ENCODE measurements at places on chromosomes 3 and 15.

DNA sequence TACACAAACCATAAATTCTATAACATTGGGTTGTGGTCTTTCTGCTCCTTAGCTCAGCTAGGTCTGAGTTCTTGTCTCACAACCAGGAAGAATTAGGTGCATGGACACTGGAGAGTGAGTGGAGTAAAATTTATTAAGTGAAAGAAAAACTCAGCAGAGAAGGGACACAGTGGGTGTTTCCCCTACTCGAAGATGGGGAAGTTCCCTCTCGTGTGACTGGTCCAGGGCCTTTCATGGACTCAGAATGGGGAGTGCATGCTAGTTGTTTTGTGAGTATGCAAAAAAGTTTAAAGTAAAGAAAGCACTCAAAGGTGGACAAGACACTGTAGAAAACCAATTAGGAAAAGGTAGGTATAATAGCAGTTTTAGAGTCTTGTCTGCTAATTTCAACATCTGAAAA is 215.5 kb upstream of the RORA start:
- no peak for DNase-seq
- no peaks in the 10 kb centered on the region for H3K27me3 ChIP-seq
- no peak overlapping the region for H3K27ac ChIP-seq
- H3K4me3 ChIP-seq: no peak overlapping the region
- H3K4me1 ChIP-seq: no peaks in the 10 kb centered on the region

- H3K27ac ChIP-seq: no peak overlapping the region
- H3K36me3 ChIP-seq: no peaks in the 10 kb centered on the region
- DNase-seq: no peak
- H3K27me3 ChIP-seq: peaks cover 2% of the 10 kb centered on the region
- no peak overlapping the region for H3K4me3 ChIP-seq
Measured at GRCh38 chr3:127252446-127252845, 35.4 kb downstream of the PRR20G start.

- H3K36me3 ChIP-seq: no peaks in the 10 kb centered on the region
- H3K4me3 ChIP-seq: peak overlapping the region; percentile 68
- H3K4me1 ChIP-seq: peaks cover 8% of the 10 kb centered on the region
- no peak for DNase-seq
- H3K27me3 ChIP-seq: peaks cover 7% of the 10 kb centered on the region
Measured at GRCh38 chr3:186932281-186933181, 2.2 kb downstream of the ST6GAL1 start.

- no peak overlapping the region for H3K27ac ChIP-seq
- no peak for DNase-seq
- H3K36me3 ChIP-seq: peaks cover 52% of the 10 kb centered on the region
- H3K4me3 ChIP-seq: no peak overlapping the region
Measured at GRCh38 chr3:197833930-197834715, 43.1 kb downstream of the LRCH3 start.

GRCh38 chr15:85430406-85431204 is 50.2 kb downstream of the AKAP13 start:
- DNase-seq: no peak
- H3K36me3 ChIP-seq: no peaks in the 10 kb centered on the region
- H3K4me3 ChIP-seq: no peak overlapping the region
- H3K4me1 ChIP-seq: peaks cover 14% of the 10 kb centered on the region
- no peak overlapping the region for H3K27ac ChIP-seq
- no peaks in the 10 kb centered on the region for H3K27me3 ChIP-seq

DNA sequence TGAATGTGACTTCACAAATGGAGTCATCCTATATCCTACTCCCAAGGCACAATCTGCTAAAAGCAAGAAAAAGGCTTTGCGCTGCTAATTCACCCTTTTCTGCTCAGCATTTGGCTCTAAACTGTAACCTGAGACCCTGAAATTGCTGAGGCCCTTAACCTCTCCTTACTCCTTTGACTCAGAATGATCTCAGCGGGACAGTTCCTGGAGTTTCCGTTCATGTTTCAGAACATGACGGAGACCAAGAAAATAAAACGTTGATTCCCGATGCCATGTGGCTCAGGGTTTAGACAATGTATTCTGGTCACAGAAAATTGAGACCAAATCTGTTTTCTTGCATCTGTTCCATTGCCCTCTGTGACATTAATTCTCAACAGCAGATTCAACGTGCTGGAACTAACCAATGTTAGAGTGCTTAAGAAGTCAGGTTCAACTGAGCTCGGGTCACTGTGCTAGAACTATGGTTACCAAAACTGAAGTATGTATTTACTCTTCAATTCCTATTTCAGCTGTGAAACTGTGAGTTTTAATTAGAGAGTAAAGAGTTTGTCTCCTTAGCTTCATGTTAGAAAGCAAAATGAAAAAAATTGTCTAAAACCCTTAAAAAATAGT is 45.4 kb upstream of the TMC3 start:
- no peak overlapping the region for H3K27ac ChIP-seq
- DNase-seq: no peak
- no peaks in the 10 kb centered on the region for H3K4me1 ChIP-seq

DNA sequence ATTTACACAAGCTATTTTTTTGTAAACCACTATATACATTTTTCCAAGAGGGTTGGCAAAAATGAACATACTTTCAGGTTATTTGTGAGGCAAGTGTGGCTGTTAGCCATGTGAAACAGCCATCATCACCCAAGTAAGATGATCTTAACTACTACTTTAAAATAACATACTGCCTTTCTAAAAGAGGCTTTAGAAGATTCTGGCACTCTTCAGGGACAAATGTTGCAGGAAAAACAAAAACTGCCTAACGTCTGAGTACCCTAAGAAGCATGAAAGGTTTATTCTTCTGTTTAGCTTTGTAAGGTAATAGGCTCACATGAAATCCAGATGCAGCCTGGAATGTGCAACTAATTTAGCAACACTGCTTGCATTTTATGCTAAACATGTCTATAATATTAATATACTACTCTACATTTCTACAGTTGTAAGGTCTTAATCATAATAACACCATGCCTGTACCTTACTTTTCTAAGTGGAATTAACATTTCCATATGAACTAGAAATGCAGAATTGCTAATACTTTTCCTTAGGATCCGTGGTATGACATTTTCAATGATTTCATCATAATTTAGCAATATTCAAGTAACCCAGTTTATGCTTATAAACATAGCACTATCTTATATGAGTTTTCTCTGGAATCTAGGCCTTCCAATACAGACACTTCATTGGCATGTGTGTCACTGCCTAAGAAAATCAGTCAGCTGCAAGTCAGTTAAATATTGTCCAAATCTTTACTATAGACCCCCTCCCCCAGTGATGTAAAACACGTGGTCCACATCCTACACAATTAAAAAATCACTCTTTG is 4.5 kb upstream of the LSAMP start:
- no peaks in the 10 kb centered on the region for H3K36me3 ChIP-seq
- H3K4me1 ChIP-seq: no peaks in the 10 kb centered on the region
- no peaks in the 10 kb centered on the region for H3K27me3 ChIP-seq
- DNase-seq: no peak
- H3K4me3 ChIP-seq: no peak overlapping the region

DNA sequence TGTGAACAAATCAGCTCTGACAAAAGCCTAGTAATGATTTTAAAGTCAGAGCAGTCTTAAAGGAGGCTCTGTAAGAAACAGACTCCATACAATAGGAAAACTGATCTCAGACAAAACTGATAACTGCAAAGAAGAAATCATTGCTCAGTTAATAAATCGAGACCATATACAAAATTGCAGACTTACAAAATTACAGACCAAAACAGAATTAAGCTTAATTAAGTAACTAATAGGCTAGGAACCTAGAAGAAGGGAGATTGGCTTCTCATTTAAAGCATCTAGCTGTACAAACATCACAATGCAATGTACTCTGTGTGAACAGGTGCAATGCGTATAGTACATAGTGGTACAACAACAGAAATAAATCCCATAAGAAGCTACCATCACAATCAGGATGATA is 46.3 kb downstream of the ZBTB20 start:
- H3K4me3 ChIP-seq: peak overlapping the region; percentile 54
- H3K27ac ChIP-seq: peak overlapping the region; percentile 79
- H3K4me1 ChIP-seq: peaks cover 8% of the 10 kb centered on the region
- DNase-seq: no peak
- no peaks in the 10 kb centered on the region for H3K27me3 ChIP-seq

DNA sequence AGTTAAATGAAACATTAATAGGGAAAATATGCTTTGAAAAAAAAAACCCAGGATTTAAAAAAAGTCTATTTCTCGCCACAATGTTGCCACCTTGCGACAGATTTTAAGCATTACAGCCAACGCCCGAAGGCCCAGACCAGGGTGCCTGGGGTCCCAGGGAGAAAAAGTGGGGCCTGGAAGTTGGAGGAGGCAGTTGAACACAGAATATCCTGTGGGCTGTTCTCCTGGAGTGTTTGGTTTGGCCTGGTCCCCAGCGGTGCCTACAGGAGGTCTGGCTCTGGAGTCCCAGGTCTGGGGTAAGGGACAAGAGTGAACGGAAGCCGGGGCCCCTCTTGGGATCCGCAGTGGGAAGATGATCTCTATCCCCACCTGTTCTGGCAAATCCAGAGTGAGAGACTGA is 3.4 kb downstream of the RNU6-1 start:
- DNase-seq: no peak
- peaks cover 46% of the 10 kb centered on the region for H3K4me1 ChIP-seq

GRCh38 chr3:142981108-142981507 is 17.6 kb upstream of the PAQR9 start:
- no peak for DNase-seq
- no peak overlapping the region for H3K27ac ChIP-seq
- H3K36me3 ChIP-seq: no peaks in the 10 kb centered on the region
- H3K27me3 ChIP-seq: peaks cover 26% of the 10 kb centered on the region
- no peak overlapping the region for H3K4me3 ChIP-seq

- H3K36me3 ChIP-seq: peaks cover 6% of the 10 kb centered on the region
- peak overlapping the region; percentile 61 for H3K27ac ChIP-seq
- no peaks in the 10 kb centered on the region for H3K27me3 ChIP-seq
- H3K4me1 ChIP-seq: peaks cover 16% of the 10 kb centered on the region
- H3K4me3 ChIP-seq: no peak overlapping the region
- DNase-seq: peak; percentile 84
Measured at GRCh38 chr3:155554777-155555451, 190.0 kb downstream of the PLCH1 start.

DNA sequence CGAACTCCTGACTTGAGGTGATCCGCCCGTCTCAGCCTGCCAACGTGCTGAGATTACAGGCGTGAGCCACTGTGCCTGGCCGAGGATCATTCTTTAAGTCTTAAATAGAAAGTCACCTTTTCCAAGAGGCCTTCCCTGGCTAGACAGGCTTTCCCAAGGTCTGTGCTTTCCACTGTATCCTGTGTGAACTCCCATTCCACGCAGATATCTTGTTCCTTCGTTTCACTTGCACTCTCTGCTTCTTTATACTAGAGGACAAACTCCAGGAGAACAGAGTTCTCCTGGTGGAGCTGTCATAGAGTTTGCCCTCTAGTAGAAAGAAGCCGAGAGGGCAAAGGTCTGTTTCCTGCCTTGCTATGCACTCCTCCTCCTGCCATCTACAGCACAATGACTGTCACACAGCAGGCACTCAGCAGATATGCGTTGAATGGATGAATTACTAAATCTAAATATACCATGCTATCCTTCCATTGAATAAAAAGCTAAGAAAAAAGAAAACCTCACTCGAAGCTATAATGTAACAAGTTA is 211.2 kb downstream of the FOXP1 start:
- H3K27ac ChIP-seq: peak overlapping the region; percentile 60
- H3K4me1 ChIP-seq: peaks cover 15% of the 10 kb centered on the region
- peak; percentile 84 for DNase-seq
- no peak overlapping the region for H3K4me3 ChIP-seq

GRCh38 chr15:40282869-40283614 is at the start of gene ANKRD63:
TSS of gene ANKRD63 (minus strand) at chr15:40283064. CDS start at chr15:40282586, 478 bp downstream.
- H3K27ac ChIP-seq: no peak within 1 kb of the TSS
- H3K4me3 ChIP-seq: peak within 1 kb of the TSS; percentile 21
- H3K36me3 ChIP-seq: no peaks in the 10 kb centered on the region
- no peak for DNase-seq

DNA sequence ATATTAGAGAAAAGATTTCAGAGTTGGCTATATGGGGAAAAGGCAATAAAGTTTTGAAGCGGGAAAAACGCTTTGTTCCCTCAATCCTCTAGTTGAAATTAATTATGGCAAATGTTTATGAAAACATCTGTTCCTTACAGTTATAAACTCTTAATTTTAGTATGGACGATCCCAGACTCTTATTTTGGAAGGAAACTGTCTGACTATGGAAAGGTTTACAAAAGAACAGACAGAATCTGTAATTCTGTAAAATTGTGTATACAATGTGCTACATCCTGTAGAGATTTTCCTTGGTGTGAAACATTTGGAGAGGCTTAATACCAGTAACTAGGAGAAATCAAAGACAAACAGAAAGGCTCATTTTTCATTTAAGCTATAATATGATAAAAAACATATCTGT is 311.8 kb downstream of the TBC1D5 start:
- no peaks in the 10 kb centered on the region for H3K4me1 ChIP-seq
- no peaks in the 10 kb centered on the region for H3K27me3 ChIP-seq
- no peaks in the 10 kb centered on the region for H3K36me3 ChIP-seq
- H3K4me3 ChIP-seq: no peak overlapping the region
- no peak for DNase-seq

- no peaks in the 10 kb centered on the region for H3K4me1 ChIP-seq
- H3K27me3 ChIP-seq: no peaks in the 10 kb centered on the region
- H3K36me3 ChIP-seq: no peaks in the 10 kb centered on the region
- no peak overlapping the region for H3K27ac ChIP-seq
Measured at GRCh38 chr3:161695811-161696210, 199.2 kb downstream of the OTOL1 start.

- no peaks in the 10 kb centered on the region for H3K4me1 ChIP-seq
- H3K36me3 ChIP-seq: no peaks in the 10 kb centered on the region
- H3K27me3 ChIP-seq: no peaks in the 10 kb centered on the region
- no peak for DNase-seq
- H3K4me3 ChIP-seq: no peak overlapping the region
Measured at GRCh38 chr15:62928242-62928999, 114.1 kb upstream of the TPM1 start.

GRCh38 chr15:96087180-96087884 is 243.2 kb upstream of the NR2F2 start:
- no peaks in the 10 kb centered on the region for H3K36me3 ChIP-seq
- no peak overlapping the region for H3K27ac ChIP-seq
- H3K4me1 ChIP-seq: no peaks in the 10 kb centered on the region
- no peak for DNase-seq
- H3K4me3 ChIP-seq: no peak overlapping the region

DNA sequence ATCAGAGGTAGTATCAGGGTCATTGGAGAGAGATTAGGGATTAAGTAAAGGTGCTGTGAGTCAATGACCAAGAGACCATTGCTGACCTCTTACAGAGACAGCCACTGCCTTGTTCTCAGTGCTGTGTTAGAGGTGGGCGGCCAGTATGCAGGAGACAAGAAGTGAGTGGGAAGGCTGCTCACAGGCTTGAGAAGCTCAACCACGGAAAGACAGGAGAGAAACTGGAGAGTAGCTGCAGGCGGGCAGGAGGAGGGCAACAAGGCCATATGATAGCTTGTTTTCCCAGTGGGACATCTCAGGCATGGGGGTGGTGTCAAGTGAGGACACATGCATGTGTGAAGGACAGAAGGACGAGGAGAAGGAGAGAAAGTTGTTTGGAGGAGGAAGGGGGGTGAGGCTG is 237.3 kb downstream of the PDCD6IP start:
- no peaks in the 10 kb centered on the region for H3K36me3 ChIP-seq
- H3K4me3 ChIP-seq: no peak overlapping the region
- no peak overlapping the region for H3K27ac ChIP-seq
- no peaks in the 10 kb centered on the region for H3K27me3 ChIP-seq
- no peaks in the 10 kb centered on the region for H3K4me1 ChIP-seq

All from large intestine (tissue), 12 donors.